ENCODE measurements at places on chromosomes 11 and 22.

GRCh38 chr11:33211580-33211979 lies 45.6 kb upstream of the HIPK3 start:
- no peak for DNase-seq

- no peak for DNase-seq
Observed at GRCh38 chr22:43643387-43643786, 168.7 kb downstream of the EFCAB6 start.

- no peak for DNase-seq
Observed at GRCh38 chr11:33869481-33870422, 22.1 kb downstream of the LMO2 start.

GRCh38 chr11:114027391-114027790 lies 32.1 kb upstream of the ZBTB16 start:
- DNase-seq: no peak

GRCh38 chr22:36329254-36330078 lies 58.3 kb downstream of the MYH9 start:
- DNase-seq: peak; percentile 76

DNA sequence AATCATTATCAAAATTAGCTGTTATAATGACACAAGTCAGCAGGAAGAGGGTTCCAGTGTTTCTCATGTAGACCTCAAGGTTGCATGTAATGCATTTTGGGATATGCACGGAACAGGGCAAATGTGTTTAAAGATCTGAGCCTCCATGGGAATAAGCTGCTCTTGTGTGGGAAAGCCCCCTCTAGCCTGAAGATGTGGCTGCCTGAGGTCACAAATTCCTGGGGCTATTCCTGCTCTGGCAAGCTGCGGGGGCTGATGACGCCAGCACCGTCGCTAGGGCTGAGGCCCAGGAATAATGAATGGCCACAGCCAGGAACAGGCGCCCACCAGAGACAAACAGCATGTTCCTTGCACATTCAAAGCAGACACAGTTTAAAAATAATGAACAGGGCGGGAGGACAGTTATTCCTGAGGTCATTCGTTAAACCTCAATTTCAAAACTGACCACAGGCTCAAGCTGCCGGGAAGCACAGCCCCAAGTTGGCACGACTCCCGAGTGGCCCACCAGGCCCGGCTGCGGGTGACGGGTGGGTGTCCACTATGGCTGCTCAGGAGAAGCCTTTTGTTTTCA lies 11.7 kb downstream of the OSBPL5 start:
- no peak for DNase-seq

- DNase-seq: no peak
Observed at GRCh38 chr11:113372309-113372708, 15.3 kb upstream of the ANKK1 start.

- DNase-seq: no peak
Observed at GRCh38 chr11:31879681-31880080, 68.6 kb upstream of the PAX6 start.

- DNase-seq: no peak
Observed at GRCh38 chr11:26946257-26946716, 47.6 kb upstream of the FIBIN start.

DNA sequence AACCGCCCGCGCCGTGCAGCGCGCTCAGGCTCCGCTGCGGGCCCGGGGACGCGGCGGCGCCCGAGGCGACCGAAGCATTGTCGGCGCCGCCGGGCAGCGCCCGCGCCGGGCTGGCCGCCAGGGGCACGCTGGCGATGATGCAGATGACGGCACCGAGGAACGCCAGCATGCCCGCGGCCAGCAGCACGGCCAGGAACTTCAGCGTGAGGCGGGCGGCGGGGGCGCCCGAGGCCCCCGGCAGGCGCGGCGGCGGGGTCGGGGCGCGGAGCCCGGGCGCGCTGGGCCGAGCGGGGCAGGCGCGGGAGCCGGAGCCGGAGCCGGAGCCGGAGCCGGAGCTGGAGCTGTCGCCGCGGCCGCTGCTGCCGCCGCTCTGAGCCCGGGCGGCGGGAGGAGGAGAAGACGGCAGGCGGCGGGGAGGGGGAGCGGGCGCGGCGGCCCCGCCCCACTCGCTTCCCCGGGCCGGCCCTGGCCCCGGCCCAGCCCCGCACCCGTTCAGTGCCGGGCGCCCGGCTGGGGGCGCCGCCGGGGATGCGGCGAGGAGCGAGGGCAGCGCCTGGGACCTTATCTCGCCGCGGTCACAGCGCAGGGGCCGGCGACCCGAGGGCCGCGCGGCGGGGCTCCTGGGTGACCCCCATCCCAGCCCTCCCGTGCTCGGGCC lies at the start of gene NPTXR:
TSS of gene NPTXR (minus strand) at position 372 of the 658 bp plus-strand sequence.
- no peak for DNase-seq

- no peak for DNase-seq
Observed at GRCh38 chr11:32312865-32313403, 122.4 kb downstream of the WT1 start.

GRCh38 chr11:75496305-75496752 lies 29.4 kb downstream of the GDPD5 start:
- no peak for DNase-seq

Measured in activated naive CD8-positive, alpha-beta T cell treated with anti-CD3 and anti-CD28 coated beads, Interleukin-2, amount 50 U/mL, for 16 hours (primary cell).